NCI-H187 treated with DMSO at 0.1 percent for 48 hours (cell line): ENCODE measurements at places on chromosomes 2 and 18.

DNA sequence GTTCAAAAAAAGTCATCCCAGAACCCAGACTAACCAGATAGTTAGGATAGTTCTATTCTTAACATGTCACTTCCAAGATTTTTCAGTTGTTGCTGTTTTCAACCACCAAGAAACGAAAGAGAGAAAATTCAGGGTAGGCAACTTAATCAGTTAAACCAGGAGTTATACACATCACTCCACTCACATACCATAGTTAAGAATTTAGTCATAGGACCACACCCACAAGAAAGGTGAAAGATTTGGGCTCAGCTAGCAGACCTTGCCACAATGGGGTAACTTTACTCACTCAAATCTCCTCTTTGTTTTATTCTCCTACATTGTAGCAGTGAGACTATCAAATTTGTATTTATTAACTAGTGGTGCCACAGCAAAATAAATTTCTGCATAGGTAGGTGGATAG lies 473.6 kb downstream of the NUP35 start:
- DNase-seq: no peak

DNA sequence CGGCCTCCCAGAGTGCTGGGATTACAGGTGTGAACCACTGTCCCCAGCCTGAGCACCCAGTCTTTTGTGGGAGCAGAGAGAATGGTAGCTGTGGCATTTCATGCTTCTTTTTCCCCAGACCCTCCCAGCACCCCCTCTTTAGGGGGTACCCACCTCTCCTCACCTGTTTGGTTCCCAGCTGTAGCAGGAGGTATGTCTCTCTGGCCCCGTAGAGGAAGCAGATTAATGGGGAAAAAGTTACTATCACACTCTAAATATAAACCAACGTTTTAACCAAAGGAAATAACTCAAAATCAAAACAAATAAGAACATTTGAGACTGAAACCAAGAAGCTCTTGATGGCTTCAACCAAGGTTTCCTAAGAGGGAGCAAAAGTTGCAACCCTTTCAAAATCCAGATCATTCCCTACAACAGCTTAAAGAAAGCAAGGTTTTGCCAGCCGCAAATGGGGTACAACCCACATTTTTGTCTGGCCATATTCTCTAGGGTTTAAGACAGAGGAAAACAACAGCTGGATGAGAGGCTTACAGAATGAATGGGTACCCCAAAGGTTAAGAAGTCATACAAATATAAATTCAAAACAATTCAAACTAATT lies 8.0 kb downstream of the RNF125 start:
- DNase-seq: no peak

DNA sequence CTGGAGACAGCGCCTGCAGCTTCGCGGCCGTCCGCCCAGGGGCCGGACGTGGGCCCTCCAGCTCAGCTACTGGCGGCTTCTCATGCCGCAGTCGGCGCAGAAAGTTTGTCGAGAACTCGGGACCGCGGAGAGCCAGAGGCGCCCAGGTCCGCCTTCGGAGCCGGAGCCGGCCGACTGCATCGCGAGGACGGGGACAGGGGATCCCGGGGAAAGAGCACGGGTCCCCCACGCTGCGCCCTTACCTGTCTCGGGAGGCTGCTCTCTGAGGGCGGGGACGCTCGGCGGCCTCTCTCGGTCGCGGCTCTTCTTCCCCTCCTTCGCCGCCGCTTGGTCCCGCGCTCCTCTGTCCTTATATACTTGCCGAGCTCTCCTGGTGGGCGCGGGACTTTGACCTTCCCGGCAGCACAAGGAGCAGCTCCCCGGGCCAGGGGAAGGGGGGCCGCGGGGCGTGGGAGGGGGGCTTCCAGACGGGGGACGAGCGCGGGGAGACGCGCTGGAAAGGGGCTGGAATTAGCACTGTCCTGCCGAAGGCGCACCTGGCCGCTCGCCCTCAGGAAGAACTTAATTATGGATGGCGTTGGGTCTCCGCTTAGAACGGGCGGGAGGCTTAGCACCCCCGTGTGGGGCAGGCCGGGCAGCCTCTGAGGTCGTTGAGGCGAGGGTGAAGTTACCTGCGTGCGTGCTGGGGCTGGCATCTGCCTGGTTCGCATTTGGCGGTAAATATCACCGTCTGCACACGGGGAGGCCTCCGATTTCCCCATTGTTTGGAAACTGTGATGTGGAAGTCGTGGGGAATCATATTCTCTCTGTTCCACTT lies at the start of gene POMC:
Gene POMC, minus strand, starts transcription at position 325 of the 817 bp plus-strand sequence. CDS start 3,808 bp downstream, outside the sequence.
- no peak for DNase-seq

DNA sequence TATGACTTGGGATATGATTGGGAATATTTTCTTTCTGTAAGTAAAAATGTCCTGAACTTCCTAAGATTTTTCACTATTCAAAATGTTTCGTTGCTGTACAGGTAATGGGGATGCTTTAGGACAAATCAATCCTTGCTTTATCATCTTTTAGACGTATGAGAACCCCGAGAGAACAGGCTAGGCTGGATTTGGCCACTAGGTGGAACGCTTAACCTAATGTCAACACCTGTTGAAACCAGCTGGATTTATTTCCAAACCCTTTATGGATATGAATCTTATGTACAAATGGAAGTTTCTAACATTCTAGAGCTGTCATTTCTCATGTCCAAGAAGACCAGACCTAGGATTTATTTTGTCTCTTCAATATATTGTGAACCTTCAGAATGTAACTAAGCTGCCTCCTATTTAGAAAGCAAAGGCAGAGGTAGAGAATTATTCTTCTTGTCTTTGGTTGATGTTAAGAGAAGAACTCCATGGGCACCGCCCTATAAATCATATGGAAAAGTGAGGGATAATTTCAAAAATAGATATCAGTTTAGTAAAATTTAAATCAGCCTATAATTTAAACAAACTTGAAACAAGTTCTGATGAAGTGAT lies 96.7 kb downstream of the PMAIP1 start:
- DNase-seq: peak; percentile 5

GRCh38 chr2:100218552-100218951 lies 76.2 kb upstream of the AFF3 start:
- no peak for DNase-seq

DNA sequence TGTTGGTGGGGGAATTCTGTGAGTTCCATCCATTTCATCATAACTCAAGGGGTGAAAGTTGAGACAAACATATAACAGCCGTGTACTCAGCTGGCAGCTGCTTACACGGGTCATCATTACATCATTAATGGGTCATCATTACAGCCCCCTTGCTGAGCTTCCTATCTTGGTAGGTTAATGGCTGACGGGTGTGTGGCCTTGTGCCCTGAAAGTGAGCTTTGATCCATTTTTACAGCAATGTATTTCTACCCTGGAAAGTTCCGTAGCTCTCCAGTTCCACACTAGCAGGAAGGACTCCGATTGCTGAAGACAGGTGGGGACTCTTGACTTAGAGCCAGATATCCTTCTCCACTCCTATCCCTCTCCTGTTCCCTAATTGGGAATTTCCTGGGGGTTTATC lies 105.2 kb upstream of the DLX2 start:
- no peak for DNase-seq

- DNase-seq: no peak
Measured at GRCh38 chr18:54769526-54770464, 58.5 kb upstream of the RAB27B start.

DNA sequence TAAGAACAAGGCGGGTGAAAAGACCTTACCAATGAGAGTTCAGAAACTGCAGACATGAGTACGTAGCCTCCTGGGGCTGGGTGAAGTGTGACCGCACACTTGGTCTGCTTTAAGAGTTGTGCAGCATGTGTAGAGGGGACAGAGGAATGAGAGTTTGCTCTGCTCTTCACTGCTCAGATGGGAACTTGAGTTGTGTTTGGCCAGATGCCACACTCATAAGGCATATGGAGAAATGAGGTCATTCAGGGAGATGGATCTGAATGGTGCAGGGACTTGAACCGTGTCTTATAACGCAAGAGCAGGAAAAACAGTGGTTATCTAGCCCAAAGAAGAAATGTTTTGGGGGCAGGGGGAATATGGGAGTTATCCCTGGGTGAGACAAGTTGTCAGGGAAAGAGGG lies 273.8 kb upstream of the LYPD1 start:
- no peak for DNase-seq

GRCh38 chr2:236165842-236166795 lies 2.1 kb downstream of the GBX2 start:
- no peak for DNase-seq

DNA sequence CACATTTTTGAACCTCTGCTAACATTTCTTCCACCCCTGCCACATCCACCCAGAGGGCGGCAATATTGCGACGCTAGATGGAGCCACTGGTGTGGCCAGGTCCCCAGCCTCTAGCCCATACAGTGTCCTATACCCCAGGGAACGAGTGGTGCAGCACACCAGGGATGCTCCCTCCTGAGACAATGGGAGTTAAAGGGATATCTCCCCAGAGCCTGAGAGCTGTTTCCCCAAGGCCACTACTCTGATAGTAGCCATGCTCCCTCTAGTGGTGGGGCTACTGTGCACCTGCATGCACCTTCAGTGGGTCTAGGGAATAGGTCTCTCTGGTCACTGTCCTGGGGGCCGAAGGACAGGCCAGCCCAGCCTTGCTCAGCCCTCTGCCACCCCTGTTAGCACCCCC lies 336.4 kb upstream of the FSHR start:
- DNase-seq: peak; percentile 49

DNA sequence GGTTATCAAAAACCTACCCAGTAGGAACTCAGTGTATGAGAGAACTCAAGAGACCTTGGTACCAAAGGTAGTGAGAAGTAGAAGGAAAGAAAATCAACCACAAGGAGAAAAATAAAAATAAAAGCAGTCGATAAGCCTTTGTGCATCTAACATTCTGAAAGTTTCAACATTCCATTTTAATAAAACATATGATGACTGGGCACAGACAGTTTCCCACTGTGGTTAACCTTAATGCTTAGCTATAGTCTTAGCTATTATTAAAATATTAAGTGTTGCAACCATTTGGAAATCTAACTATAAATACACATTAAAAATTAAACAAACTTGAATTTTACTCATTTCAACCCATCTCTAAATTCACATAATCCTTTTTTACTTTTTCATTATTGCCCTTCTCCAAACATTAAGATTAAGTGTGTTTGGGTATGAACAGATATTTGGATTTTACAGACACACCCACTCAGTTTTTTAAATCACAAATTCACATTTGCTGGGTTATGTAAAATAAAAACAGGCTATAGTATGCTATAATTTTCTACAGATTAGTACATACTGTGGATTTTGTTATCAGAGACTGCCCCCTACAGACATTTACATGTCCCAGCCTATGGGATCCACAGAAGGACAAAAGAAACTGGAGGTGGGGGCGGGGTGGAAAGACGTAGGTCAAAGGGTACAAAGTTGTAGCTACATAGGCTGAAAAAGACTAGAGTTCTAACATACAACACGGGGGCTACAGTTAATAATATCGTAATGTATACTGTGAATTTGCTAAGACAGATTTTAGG lies 32.8 kb downstream of the SRBD1 start:
- no peak for DNase-seq

DNA sequence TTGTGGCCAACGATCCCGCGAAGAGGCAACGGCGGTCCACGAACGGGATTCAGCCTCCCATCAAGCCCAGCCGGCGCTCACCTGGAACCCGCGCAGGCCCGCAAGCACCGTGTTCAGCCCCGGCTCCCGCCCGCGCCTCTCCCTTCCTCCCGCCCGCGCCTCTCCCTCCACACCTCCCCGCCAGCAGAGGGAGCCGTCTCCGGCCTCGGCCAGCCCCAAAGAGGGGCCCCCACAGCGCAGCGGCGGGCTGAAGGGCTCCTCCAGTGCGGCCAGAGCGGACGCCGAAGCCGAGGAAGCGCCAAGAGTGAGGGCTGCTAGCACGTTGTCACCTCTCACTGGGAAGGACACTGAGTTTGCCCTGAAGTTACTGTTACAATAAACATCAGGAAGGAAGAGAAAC lies 55.3 kb upstream of the LAPTM4A start:
- DNase-seq: no peak

GRCh38 chr2:176747928-176748327 lies 464.7 kb upstream of the HNRNPA3 start:
- DNase-seq: no peak

DNA sequence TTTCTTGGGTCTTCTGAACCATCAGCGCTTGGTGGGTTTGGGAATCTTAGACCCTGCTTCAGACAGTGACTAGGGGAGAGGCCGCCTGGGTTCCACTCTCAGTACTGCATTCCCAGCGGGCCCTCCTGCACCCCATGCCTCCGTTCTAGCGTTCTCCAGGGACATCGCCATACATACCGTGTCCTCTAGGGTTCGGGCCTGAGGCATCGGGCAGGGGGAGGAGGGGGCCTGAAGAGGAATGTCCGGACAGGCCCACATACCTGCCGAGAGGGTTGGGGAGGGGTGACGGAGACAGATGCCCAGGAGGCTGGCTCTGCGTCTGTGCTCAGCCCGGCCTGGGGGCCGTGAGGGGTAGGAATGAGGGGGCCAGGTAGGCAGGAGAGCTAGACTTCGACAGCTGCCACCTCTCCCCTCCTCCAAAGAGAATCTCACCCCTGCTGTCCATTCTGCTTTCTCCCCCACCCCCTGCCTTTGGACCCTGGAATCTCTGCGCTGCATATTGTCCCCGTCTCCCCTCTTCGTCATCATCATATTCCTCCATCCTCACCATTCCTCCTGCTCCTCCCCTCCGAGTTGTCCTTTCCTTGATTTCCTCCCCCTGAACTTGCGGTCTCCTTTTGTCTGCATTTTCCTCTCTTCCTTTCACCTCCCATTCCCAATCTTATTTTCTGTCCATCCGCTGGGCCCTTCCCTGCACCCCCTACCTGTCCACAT lies 7.8 kb upstream of the WNT10A start:
- no peak for DNase-seq

DNA sequence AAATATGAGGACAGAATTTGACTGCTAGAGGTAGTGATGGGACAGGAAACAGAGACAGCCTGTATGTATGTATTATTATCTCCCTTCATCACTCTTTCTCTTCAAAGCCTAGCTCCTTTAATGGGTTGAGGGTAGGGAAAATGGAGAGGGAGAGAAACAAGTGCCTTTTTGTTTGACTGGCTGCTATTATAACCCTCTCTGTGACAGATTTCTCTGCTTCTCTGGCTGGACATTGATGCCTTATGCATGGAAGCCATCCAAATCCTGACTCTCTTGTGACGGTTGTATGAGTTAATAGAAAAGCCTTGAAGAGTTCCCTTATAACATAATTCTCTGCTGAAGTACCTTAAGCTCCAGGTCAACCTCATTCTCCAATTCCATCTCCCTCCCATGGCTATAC lies 118.5 kb upstream of the COL5A2 start:
- DNase-seq: no peak

- DNase-seq: no peak
Measured at GRCh38 chr18:39519741-39520140, 1954.1 kb upstream of the CELF4 start.

DNA sequence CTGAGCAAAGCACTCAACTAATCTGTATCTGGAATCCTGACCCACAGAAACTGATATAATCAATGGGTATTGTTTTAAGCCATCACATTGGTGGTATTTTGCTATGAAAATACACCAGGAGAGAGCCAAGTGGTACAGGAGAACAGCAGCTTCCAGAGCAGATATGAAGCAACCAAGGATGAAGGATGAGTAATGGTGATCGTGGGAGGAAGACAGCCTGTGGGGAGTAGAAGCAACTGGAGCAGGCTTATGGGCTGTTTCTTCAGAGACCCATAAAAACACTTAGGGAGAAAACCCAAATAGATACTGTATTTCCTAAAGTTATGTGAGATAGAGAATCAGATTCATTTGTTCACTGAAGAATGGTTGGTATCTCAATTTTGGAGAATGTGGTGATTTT lies 330.8 kb downstream of the NUP35 start:
- DNase-seq: no peak

GRCh38 chr18:9521770-9522169 lies 46.5 kb downstream of the RALBP1 start:
- DNase-seq: no peak
